ENCODE measurements at places on chromosomes 3 and 15.

DNA sequence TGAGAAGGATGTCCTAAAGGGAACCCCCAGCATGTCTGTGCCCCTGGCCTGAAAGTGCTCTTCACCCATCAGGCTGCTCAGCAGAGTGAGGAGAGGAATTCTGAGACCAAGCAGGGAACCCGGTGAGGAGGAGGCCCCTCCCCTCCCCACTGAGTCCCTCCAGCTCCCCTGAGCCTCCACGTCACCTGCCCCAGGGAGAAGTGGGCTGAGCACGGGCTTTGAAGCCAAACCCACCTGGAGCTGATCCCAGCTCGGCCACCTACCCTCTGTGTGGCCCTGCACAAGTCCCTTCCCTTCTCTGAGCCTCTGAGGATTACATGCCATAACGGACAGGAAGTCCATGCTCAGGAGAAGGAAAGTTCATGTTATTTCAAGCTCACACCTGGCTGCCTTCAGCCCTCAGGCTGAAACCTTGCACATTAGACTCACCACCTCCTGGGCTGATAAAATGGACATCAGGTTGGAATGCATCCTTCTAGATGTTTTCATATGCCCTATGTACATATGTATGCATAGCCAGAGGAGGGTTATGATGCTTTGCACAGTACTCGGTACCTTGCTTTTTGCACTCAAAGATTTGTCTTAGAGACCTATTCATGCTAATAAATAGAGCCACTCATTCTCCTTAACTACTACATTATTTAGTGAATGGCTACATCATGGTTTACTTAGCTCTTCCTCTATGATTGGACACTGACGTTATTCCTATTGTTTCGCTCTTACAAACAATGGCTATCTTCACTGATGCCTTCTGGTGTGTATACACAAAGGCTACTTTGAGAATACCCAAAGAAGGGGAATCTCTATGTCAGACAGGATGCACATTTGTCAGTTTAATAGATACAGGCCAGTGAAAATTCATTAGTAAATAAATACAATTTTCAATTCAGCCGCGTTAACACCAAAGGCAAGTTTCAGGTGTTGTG is 31.6 kb upstream of the GATA2 start:
- no peak for DNase-seq

GRCh38 chr3:58884453-58884852 is 165.4 kb downstream of the CFAP20DC start:
- DNase-seq = no peak

- DNase-seq = no peak
Observed at GRCh38 chr15:90040618-90041017, 39.5 kb downstream of the ZNF710 start.

DNA sequence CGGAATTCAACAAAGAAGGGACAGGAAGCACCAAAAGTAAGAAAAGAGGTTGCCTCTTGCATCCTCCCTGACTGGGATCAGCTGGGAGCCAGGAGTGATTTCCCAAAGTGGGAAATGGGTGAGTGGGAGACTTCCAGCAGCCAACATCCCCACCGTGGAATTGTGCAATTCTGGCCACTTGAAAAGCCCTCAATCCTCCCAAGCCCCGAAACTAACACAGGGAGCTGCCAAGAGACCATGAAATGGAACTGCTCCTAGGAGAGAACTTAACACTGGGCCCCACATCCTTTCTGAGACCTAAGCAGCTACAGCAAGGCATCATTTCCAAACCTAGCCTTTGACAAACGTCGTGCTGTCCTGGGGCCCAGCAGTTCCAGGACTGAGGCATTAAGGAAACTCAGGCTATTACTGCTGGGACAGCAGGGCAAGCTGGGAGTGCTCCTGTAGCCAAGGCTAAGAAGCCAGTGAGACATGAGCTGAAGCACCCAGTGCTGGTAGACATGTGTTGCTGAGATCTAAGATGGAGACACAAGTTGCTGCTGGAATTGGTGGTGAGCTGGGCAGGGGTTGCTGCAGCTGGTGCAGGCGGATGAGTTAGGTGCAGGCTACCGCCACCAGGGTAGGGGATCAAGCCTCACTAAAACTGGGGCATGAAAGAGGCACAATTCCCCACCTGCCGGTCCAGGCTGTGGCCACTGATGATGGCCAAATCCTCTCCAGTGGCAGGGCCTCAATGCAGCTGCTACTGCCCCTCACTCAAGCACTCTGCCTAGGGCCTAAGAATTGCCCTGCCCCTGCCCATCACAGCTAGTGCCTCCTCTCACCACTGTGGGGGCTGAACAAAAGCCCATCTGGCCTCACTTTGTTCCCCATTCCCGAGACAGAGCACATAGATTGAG is 43.9 kb downstream of the ALDH1A2 start:
- DNase-seq = no peak

DNA sequence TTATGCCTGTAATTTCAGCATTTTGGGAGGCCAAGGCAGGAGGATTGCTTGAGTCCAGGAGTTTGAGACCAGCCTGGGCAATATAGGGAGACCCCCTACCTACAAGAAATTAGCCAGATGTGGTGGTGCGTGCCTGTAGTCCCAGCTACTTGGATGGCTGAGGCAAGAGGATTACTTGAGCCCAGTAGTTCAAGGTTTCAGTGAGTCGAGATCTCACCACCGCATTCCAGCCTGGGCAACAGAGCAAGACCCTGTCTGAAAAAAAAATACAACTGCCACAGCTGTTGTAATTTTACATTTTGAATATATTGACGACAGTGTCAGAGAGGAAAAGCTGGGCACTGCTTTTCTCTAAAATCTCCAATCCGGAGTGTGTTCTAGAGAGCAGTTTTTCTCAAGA is 21.2 kb downstream of the TATDN2 start:
- no peak for DNase-seq

DNA sequence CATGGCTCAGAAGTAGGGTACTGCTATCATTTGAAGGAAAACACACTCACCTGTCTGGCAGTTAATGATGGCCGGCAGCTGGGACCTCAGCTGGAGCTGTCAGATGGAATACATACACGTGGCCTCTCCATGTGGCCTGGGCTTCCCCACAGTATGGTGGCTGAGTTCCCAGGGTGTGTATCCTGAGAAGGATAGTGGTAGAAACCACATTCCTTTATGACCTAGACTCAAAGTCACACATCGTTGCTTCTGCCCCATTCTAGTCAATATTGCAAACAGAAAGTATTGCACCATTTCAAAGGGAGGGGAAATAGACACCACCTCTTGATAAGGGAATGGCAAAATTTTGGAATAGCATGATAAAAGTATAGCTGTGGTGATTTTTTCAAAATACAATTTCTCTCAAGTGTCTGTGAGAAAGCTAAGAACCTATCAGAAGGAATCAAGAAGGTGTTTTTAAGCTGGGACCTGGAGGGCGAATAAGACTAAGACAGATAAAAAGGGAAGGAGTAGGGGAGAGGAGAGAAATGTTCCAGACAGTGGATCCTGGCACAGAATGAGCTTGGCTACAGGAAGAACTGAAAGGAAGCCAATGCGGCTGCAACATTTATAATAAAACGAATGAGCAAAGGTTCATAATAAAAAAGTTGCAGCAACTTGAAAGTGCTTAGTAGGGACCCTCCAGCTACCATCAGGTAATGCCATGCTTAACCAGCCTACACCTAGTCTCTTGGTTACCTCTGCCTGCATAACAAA is 40.1 kb upstream of the GALNT15 start:
- DNase-seq = no peak

GRCh38 chr15:41901431-41901830 is 7.6 kb upstream of the SPTBN5 start:
- DNase-seq = no peak

- no peak for DNase-seq
Observed at GRCh38 chr3:24529210-24529609, 34.6 kb upstream of the THRB start.
